Osteocyte (in vitro differentiated cells): ENCODE measurements at places on chromosomes 1 and 21. TPM values are rescaled to one million over a fixed set of nuclear protein-coding genes. Genes with fewer than 3 reads are reported as not detected.
A peak's percentile ranks its signal among the peaks of the same experiment; 100 is the strongest.

GRCh38 chr1:166133857-166134256 is 32.9 kb downstream of the FAM78B start:
- no peak for DNase-seq

GRCh38 chr1:212301580-212301979 is 16.4 kb downstream of the PPP2R5A start:
- no peak for DNase-seq

DNA sequence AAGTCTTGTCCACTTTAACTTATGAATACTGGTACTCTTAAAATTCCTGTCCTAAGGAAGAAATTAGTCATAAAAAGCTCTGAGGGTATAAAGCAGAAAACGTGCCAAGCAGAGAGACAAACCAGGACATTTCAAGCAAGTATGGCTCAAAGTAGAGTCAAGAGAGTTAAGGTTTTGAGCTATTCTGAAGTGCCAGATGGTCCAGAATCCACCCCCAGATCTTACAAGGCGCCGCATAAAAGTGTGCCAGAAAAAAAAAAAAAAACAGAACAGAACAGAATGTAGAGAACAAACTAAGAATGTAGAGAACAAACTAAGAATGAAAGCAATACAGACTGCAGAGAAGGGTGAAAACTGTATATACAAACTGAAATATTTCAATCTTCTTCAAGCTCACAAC is 12.5 kb downstream of the EPS15 start:
- DNase-seq = no peak

DNA sequence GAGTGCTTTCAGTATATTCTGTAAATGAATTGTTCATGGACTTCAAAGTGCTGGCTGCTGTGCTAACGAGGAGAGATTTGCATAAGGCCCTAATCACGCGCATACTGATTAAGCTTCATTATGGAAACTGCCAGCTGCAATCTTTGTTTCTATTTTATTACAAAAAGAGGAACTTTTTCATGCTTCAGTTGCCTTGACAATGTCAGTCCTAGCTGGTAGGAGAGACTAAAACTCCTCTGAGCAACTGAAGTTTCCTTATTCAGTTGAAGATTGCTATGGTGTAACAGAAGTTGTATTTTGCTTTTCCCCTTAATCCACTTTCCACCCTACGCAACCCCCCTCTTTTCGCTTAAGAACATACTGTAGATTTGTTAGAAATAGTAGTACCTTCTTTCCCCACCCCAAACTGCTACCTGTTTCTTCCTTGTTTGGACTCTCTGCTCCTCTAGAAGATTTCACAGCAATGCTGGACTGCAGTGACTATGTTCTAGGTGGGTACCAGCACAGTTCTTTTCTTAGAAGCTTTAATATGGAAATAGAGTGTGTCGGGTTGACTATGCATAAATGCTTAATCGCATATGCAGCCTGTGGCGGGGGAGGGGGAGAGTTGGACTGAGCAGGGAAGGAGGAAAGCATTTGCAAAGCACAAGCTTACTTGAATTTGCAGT is 108.3 kb downstream of the POU2F1 start:
- no peak for DNase-seq

GRCh38 chr1:169680377-169681019 is 30.9 kb downstream of the SELL start:
- no peak for DNase-seq

DNA sequence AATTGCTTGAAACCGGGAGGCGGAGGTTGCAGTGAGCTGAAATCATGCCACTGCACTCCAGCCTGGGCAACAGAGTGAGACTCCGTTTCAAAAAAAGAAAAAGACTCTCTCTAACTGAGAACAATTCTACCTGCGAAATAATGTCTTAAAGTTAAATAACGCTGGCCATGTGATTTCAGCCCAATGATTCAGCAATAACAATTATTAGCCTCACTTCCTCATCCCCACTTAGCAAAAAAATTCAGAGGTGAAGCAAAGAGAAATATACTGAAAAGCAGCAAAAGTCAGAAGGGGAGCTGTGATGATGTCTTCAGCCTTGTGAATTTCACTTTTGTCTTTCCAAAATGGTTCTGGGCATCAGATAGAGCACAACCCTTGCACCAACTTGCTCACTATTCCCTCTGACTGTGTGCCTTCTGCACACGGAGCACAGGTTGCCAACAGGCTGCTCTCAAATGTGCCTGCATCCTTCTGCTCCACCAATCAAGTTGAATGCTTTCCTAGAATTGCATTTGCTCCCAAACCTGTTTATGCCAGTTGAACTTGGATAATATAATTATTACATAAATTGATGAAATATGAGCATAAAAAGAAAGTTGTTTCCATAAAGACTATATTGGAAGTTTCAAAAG is 79.8 kb upstream of the IPO9 start:
- DNase-seq = no peak

DNA sequence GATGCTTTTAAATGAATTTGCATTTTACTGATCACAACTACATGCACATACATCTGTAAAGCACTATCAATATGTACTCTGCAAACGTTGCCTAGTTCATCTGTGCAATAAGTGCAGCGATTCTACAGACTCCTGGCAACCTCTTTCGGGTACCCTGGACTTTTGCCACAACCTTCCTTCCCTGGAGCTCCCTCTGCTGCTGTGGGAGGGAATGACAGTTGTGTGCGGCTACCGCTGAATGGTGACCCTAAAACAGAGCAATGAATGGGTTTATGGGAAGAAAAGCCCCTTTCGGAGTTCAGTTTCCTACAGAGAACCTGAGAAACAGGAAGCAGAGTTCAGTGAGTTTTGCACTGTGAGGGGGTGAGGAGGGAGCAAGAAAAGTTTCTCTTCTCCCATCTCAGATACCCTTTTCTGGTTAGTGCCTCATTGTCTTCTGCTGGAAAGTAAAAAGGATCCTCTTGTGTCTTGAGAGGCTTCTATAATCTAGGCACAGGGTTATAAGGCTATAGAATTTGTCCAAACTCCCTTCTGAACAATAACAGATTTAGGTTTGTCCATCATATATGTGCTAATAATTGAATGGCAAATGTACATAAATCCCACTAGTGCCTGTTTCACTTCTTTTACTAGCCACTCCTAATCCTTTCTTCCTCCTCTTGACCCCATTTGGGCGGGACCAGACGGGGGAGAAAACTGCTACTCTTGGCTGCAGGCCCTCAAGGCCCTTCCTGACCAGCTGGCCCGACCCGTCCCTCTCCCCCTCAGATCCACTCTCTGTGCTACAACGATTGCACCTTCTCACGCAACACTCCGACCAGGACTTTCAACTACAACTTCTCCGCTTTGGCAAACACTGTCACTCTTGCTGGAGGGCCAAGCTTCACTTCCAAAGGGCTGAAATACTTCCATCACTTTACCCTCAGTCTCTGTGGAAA is 19.8 kb upstream of the SARS1 start:
- DNase-seq = no peak

DNA sequence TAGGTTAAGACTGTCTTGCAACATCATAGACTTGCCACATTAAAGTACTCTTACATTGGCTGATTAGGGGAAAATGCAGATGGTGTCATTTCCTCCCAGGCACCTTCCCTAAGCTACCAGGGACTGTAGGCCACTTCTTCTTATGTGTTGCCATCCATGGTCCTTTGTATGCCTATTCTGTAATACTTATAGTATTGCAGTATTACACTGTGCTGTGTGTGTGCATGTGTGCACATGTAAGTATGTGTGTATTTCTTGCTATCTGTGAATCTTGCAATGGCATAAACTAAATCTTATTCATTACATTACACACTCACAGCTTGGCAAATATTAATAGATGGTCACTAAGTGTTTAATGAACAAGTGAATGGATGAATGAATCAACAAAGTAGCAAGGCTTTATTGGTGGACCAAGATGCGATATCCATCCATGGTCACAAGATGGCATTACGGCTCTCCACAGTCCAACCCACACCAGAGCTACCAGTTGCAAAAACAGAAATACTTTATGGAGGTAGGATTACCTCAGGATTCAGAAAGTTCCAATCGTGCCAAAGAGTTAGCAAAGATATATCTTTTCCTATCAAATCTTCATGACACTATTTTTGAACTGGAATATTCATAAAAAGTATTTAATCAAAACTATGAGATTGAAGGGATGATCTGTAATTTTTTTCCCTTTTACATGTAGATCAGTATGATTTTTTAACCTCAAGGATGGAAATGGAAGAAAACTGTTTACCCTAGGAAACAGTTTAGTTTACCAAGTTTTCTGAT is 160.2 kb downstream of the DENND1B start:
- DNase-seq = no peak

DNA sequence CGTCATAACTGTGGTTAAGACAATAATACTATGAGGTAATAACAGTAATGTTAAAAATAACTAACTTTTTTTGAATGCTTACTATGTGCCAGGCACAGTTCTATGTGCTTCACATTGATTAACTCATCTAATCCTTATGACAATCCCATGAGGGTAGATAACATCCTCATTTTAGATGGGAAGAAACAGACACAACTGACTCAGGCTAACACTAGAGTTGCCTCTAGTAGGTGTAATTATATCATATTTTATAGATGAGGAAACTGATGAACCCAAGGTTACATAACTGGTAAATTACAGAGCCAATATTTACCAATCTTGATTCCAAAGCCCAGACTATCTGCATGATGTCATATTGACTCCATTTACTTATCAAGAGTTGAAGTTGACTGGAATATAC is 23.5 kb downstream of the SERPINC1 start:
- no peak for DNase-seq

- no peak for DNase-seq
Observed at GRCh38 chr1:169890761-169891538, 2.7 kb downstream of the SCYL3 start.

DNA sequence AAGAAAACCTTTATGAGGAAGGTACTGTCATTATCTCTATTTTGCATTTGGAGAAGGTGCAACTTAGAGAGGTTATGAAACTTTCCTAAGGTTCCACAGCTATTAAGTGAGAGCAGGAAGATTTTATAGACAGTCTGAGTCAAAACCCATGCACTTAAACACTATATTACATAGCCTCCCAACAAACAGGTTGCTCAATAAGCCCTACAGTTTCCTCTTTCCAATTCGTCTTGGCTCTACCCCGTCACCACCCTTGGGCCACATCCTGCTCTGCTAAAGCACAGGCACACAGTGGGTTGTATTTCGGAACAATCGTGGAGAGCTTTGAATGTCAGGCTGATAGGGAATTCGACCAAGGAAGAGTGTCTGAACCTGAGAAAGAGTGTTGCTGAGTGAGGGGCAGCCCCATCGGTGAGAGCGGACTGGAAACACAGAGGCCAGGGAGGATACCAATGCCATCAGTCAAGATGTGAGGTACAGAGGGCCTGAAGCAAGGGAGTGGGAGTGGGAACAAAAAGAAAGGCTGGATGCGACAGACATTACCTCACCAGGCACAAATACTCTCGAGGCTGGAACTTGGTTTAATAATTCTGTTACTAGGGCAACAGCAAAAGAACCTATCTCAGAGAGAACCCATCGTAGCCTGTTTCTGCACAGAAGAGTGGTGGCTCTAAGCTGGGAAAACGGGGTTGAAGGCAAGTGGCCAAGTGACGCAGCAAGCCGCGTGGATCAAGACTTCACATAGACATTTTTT is 6.3 kb upstream of the LRRC52 start:
- no peak for DNase-seq

GRCh38 chr1:183361081-183361480 is 57.1 kb downstream of the NMNAT2 start:
- no peak for DNase-seq

DNA sequence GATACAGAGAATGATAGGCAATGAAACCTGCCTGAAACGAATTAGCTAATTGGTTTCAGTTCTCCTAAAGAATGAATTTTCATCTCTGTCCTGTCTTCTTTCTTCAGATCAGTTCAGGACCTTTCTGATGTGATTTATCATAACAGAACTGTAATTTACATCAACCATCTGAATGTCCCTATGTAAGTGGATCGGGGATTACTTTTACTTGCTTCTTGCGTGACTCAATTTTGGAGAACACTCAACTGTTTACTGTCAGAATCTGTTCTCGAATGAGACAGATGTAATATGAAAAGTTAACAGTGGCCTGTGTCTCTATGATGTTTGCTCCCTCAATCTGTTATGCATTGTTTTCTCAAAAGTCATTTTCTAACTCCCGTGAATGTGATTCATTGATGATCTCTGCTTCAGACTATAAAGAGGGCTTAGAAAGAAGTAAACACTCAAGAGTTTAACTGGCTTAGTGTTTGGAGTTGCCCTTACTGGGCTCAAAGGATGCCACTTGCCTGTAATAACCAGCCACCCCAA is 111.0 kb downstream of the GABPA start:
- DNase-seq = no peak

DNA sequence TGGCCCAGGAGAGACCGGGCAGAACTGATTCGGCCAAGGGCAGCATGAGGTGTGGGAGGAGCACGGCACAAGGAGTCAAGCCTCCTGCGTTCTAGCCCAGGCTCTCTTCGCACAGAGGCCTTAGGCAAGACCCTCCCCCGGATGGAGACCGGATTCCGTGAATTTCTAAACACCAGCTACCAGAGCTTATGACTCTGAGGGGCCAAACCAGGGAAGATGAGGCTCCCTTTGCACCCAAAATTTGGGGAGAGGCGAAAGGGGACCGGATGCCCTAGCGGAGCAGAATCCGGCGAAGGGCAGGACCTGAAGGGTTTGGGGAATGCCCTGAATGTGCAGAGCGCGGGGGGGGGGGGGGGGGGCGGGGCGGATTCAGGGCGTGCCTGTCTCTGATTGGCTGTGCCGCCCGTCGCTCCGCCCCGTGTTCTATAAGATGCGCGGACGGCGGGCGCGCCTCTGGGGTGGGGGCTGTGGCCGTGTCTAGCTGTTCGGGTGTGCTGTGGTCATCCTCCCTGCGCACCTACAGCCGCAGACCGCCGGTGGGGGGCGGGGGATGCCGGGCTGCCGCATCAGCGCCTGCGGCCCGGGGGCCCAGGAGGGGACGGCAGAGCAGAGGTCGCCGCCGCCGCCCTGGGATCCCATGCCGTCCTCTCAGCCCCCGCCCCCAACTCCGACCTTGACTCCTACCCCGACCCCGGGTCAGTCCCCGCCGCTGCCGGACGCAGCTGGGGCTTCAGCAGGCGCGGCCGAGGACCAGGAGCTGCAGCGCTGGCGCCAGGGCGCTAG is at the start of gene TRNP1:
TRNP1 (plus strand) TSS at position 456 of the 783 bp plus-strand sequence; CDS start at position 551, 95 bp downstream.
- peak; percentile 91 for DNase-seq

DNA sequence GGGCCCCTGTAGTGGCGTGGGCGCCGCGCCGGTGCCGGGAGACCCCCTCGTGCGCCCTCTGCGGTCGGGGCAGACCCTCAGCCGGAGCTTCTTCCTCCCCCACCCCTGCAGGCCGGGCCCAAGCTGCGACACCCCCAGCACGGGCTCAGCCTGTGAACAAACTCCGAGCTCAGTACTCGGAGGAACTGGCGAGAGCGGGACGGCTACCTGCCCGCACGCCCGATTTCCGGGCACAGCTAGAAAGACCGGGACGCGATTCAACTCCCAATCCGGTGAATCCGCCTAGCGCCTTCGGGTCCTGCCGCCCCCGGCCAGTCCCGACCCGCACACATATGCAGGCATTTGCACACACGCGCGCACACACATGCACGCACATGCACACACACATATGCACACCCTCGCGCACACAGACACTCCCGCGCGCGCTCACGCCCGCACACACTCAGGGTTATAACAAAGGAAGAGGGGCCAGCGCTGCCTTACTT is 580 bp upstream of the BLACAT1 start:
- DNase-seq = no peak

Gene NTMT2
- not detected in 2 replicates for total RNA-seq

Gene NEXN
- total RNA-seq = 19.3 and 19.5 TPM in 2 replicates

Gene AMY1A
- total RNA-seq = not detected in 2 replicates

Gene ADGRL2
- 76.3 and 82.6 TPM in 2 replicates for total RNA-seq

Gene CELA2B
- not detected in 2 replicates for total RNA-seq

Gene VSIG8
- total RNA-seq = not detected in 2 replicates

Gene FCRL6
- not detected in 2 replicates for total RNA-seq

Gene PCP4
- not detected in 2 replicates for total RNA-seq

Gene C4BPA
- total RNA-seq = not detected in 2 replicates
